ENCODE measurements at places on chromosomes 16 and 17. TPM values are rescaled to one million over a fixed set of nuclear protein-coding genes. Genes with fewer than 3 reads are reported as not detected.

HSPB9 gene
- total RNA-seq = not detected

SEZ6L2 gene
- total RNA-seq = 4.8 TPM

TBC1D26 gene
- total RNA-seq = under 0.01 TPM

ZNF624 gene
- total RNA-seq = 5.1 TPM

Data from nasal cavity respiratory epithelium epithelial cell of viscerocranial mucosa (primary cell).